NCI-H187 treated with DMSO at 0.1 percent for 48 hours (cell line): ENCODE measurements at places on chromosomes 4 and X.
A peak's percentile ranks its signal among the peaks of the same experiment; 100 is the strongest.

- no peak for DNase-seq
Observed at GRCh38 chrX:45134315-45134731, 66.4 kb downstream of the DIPK2B start.

DNA sequence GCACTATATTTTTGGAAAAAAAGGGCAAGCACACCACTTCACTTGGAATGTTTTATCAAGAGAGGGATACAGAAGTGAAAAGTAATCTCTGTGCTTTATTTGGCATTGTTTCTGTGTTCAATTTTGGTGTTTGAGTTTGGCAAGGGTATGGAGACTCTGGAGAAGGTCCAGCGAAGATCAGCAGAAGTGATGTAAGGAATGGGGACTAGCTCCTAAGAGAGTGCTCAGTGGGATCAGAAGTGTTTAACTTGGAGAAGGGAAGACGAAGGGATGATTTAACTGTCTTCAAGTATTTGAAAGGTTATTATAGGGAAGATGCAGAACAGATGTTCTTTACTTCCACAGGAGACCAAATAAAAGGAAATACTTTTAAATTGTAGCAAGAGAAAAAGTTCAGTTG is 74.3 kb downstream of the CFAP299 start:
- no peak for DNase-seq

GRCh38 chrX:136065044-136065671 is 79.9 kb downstream of the SLC9A6 start:
- no peak for DNase-seq

DNA sequence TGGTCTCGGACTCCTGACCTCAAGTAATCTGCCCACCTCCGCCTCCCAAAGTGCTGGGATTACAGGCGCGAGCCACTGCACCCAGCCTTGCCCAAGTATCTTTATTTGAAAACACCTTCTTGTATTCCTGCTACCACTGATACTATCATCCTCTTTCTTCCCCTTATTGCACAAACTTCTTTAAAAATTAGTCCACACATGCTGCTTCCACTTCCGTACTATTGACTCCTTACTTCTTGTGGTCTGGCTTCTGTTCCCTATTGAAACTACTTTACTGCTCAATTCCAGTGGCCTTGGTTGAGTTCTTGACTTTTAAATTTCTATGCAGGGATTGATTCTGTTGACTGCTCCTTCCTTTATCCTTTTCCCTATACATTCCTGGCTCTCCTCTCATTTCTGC is 38.8 kb downstream of the MTM1 start:
- DNase-seq = no peak

GRCh38 chrX:7062276-7062675 is 85.2 kb upstream of the STS start:
- no peak for DNase-seq

GRCh38 chr4:157772907-157773306 is 399.9 kb downstream of the GASK1B start:
- DNase-seq = no peak

GRCh38 chr4:93828332-93828994 is at the start of gene ATOH1:
Gene ATOH1 (plus strand): TSS chr4:93828753. CDS start chr4:93828927, 174 bp downstream.
- no peak for DNase-seq

DNA sequence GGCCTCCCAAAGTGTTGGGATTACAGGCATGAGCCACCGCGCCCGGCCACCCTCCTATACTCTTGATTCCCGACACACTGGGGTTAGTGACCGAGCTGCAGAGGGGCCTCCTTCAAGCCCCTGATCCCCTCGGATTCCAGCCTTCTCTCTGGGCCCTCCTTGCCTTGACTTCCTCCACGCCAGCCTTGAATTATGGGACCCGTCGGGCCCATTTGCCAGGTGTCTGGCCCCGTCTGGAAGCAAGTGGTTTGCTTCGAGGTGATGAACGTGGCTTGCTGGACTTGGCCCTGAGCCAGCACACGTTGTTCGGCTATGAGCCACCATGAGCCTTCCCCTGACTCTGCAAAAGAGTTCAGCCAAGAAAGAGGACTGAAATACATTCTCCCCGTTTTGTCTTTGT is 37.4 kb upstream of the GRPEL1 start:
- DNase-seq = no peak

GRCh38 chrX:33175201-33175600 is 36.1 kb downstream of the DMD start:
- no peak for DNase-seq

DNA sequence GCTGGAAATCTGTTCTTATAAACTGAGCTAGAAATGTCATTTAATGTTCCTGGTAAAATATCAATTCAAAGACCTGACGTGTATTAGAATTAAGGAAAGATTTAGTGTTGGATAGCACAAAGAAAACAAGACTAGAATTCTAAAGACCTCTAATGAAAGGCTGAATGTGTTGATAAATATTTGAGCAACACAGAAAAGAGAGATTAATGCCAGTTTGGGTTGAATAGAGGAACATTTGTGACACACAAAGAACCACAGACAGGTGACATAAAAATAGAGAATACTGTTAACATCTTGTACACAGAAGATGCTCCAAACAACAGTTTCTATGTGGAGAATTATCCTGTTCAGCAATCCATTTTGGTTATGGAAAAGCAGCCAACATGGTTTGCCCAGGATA is 222.1 kb upstream of the GALNT7 start:
- DNase-seq = no peak

DNA sequence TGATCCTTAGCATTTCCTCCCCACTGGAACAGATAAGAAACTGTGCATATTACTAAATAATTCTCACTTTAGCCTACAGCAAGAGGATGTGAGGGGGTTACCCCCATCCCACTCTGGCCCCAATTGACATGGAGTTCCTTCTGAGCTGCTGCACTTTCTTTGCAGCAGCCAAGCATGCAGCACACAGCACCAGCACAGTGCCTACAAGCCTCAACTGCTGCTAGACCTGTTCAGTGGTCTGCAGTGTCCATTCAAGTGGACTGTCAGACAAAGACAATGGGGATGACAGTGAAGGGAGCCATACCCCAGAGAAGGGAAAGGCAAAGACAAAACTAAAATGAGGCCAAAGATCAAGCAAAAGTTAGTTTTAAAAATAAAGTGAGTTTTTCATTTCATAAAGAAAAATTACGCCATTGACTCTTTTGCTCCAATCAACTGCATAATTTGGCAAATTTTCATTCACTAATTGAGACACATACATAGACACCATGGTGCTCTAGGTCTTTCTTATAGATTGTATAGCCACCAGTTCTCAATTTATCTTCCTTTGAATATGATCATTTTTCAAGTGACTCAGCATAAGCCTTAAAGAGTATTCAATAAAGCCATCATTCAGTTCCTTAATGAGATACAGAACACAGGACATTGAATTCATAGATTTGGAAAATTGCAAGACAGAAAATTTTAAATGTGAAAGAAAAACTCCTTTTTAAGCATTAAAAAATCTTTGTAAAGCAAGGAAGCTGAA is 410.6 kb downstream of the HNRNPD start:
- no peak for DNase-seq

DNA sequence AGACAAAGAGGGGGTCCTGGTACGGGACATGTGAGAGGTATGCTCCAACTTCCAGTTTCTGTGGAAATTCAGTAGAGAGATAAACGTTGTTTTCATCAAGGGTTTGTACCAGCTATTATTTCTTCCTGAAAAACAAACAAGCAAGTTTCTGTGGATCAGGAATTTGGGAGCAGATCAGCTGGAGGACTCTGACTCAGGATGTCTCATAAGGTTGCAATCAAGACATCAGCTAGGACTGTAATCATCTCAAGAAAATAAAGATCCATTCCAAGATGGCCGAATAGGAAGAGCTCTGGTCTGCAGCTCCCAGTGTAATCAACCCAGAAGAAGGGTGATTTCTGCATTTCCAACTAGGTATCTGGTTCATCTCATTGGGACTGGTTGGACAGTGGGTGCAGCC is 23.5 kb upstream of the NFKB1 start:
- DNase-seq = no peak

GRCh38 chr4:183329954-183330742 is 7.9 kb upstream of the CLDN24 start:
- no peak for DNase-seq

DNA sequence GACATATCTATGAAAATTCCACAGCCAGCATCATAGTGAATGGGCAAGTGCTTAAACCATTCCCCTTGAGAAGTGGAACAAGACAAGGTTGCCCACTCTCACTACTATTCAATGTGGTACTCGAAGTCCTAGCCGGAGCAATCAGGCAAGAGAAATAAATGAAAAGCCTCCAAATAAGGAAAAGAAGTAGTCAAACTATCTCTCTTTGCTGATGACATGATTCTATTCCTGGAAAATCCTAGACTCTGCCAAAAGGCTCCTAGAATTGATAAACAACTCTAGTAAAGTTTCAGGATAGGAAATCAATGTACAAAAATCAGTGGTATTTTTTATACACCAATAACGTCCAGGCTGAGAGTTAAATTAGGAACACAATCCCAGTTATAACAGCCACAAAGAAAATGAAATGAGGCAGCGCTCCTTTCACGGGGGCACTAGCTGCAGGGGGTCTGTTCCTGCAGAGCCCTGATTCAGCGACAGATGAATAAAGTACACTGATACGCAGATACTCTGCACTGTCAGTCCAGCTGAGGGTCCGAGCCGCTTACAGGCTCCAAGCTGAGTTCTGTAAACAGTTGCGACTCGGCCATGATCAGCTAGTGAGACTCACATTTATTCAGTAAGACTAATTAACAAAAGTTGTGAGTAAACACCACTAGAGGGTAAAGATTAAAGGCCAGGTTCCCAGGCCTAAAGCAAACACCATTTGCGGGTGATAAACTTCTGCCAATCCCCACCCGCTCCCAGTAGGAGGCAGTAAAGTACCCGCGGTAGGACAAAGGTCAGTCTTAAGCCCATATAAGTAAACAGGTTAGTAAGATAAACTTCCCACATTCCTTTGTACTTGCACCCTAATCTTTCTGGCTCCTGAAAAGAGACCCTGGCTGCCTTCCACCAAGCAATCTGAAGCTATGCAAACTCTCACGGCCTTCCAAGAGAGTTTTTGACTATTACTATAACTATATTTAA is 290.6 kb upstream of the GRID2 start:
- DNase-seq = no peak

DNA sequence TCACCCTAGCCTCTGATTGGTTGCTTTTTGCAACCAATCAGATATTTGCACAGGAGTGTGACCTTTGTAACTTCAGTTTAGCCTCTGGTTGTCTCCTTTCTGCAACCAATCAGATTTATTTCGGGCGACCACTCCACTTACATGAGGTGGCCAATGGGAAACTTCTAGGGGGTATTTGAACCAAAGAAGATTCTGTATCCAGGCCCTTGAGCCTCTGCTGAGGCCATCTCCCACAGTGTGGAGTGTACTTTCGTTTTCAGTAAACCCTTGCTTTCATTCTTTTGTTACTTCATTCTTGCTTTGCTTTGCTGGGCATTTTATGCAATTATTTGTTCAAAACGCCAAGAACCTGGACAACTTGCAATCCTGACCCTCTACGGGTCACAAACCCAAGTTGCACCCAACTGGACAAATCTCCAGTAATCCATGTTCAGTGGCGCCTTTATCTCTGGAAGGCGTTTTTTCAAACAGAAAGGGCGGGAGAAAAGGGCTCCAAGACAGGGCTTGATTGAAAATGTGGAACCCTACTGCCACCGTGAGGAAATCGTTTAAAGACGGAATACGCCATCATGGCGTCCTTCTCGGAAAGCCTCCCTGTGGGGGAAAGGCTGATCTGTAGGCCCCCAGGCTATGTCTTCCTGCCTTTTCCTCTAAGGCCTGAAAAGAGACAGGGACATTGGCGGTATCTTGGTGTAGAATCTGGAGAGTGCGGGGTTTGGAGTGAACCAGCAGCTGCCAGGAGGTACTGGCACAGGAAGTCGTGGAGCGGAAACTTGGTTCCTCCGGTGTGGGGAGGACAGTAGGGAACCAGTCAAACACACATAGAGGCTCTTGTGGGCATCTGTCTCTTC is 184.6 kb downstream of the OR13H1 start:
- DNase-seq = peak; percentile 31
